Neural crest cell (in vitro differentiated cells): ENCODE measurements at places on chromosomes 12 and 14. TPM values are rescaled to one million over a fixed set of nuclear protein-coding genes. Genes with fewer than 3 reads are reported as not detected.

The BCL2L14 gene
- 0.86 and 1.2 TPM in 2 replicates for total RNA-seq

The DEGS2 gene
- 0.11 TPM in 1 of 2 replicates, not detected in the other for total RNA-seq

The GALNT16 gene
- 18.5 and 20.1 TPM in 2 replicates for total RNA-seq

The B3GNT4 gene
- total RNA-seq, result 0.19 and 0.41 TPM in 2 replicates

The CNTN1 gene
- 0.77 and 1.0 TPM in 2 replicates for total RNA-seq

The CLEC4D gene
- not detected in 2 replicates for total RNA-seq

The MYF5 gene
- total RNA-seq, result not detected in 2 replicates

The KRT78 gene
- not detected in 2 replicates for total RNA-seq

The GPR68 gene
- total RNA-seq, result 0.14 and 0.36 TPM in 2 replicates

The NTN4 gene
- total RNA-seq, result 5.7 and 6.0 TPM in 2 replicates

The MMP17 gene
- total RNA-seq, result 90.9 and 94.8 TPM in 2 replicates

The PLXNC1 gene
- total RNA-seq, result 4.3 and 5.8 TPM in 2 replicates

The TTC5 gene
- 25.6 and 25.8 TPM in 2 replicates for total RNA-seq

The POMT2 gene
- 46.0 and 46.8 TPM in 2 replicates for total RNA-seq

The PLA2G1B gene
- not detected in 2 replicates for total RNA-seq

The SRRM4 gene
- total RNA-seq, result 9.1 and 10.8 TPM in 2 replicates

The MUCL1 gene
- total RNA-seq, result not detected in 2 replicates

The LUM gene
- total RNA-seq, result 30.2 and 33.9 TPM in 2 replicates

The RAD9B gene
- 0.23 and 0.50 TPM in 2 replicates for total RNA-seq

The CHFR gene
- total RNA-seq, result 39.0 and 39.9 TPM in 2 replicates

The DPPA3 gene
- not detected in 2 replicates for total RNA-seq

The PPP1R1A gene
- 9.1 and 10.3 TPM in 2 replicates for total RNA-seq
